HAP-1 (cell line): ENCODE measurements at places on chromosomes 6 and 20.
A peak's percentile ranks its signal among the peaks of the same experiment; 100 is the strongest.

GRCh38 chr6:170243791-170244291 lies 47.0 kb downstream of the DLL1 start:
- no peak for DNase-seq

GRCh38 chr6:4434655-4435054 lies 299.3 kb upstream of the ECI2 start:
- DNase-seq = no peak

DNA sequence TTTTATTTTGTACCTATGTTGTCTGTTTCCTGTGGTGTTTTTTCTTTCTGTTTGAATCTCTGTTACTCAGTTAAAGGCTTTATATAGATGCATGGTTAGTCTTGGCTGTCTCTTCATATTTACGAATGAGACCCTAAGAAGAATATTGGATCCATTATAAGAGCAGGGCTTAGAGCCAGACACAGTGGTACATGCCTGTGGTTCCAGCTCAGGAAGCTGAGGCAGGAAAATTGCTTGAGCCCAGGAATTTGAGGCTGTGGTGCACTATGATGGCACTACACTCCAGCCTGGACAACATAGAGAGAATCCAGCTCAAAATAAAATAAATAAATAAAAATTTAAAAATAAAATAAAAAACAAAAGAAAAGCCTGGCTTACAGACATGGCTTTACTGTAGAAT lies 211.1 kb downstream of the SOD2 start:
- no peak for DNase-seq

GRCh38 chr6:31782126-31782855 lies 5.2 kb upstream of the VWA7 start:
- no peak for DNase-seq

DNA sequence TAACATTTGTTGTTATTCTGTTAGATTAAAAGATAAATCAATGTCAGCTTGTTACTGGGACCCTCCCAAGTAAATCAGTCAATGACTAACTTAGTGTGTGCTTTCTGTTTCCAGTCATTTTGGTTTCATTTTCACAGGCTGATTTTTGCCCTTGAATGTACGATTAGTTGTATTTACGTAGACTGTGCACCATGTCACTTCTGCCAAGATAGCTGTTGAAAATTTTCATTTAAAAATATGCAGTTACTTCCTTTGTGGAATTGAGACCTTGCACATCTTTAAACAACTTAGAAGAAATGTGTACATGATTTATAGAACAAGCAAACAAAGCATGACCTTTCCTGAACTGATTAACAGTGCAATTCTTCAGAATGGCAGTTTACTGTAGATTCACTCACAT lies 944.8 kb upstream of the CITED2 start:
- no peak for DNase-seq

DNA sequence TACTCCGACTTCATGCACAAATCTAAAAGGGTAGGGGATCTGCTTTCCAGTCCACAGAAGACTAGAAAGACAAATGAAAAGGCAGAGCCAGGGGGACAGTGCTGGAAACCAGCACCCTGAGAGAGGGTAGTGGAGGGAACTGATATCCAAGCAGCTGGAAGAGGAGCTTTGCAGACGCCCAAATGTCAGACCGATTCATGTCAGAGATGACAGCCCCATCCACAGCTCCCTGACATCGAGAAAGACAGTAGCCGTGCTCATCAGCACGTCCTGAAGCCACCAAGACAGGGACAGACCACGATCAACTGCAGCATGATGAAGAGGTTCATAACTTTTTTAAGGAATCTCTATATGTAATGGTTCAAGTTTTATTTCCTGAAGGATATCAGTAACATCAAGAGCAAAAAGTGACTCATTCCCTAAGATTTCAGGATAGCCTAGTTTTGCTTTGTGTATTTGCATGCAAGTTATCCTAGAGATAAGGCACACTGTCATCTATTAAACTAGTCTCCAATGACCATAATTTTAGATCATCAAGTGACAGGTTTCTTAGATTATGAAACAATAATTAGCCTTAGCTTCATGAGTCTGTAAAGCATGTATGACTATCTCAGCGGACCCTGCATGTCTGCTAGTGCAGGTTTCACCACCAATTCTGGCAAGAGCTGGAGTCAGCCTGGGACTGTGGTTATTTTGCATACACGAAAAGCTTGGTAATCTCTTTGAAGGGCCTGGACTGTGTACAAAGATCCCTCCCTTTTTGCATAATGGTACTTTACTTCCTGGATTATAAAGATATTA lies 43.0 kb downstream of the PRDM1 start:
- DNase-seq = no peak

DNA sequence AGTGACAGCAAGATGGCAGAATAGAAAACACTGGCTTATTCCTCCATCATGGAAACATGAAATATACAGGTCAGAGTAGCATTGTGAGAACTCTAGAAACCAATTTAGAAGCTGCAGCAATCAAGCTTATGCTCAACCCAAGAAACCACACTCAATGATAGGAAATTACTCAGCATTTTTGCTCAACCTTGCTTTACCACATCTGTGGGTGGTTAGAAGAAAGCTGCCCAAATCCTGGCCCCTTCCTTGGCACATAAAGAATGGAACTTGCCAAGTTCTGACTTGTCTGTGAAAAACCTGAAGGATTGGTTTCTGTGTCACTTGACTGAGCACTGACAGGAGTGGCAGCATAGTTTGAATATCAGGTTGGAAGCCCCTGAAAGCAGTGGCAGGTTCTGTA lies 108.0 kb upstream of the MOCS1 start:
- no peak for DNase-seq

- no peak for DNase-seq
Observed at GRCh38 chr6:135306740-135307420, 125.8 kb downstream of the MYB start.

DNA sequence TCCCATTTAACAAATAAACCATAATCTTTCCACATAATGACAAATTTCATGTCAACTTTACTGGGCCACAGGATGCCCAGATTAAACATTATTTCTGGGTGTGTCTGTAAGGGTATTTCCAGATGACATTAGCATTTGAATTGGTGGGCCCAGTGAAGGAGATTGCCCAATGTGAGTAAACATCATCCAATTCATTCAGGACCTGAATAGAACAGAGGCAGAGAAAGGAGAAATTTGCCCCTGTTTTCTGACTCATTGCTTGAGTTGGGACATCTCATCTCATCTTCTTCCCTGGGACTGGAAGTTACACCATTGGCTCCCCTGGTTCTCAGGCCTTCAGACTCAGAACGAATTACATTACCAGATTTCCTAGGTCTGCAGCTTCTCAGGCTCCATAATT lies 142.9 kb downstream of the TPBG start:
- DNase-seq = peak; percentile 73

GRCh38 chr20:21804802-21805201 lies 99.3 kb downstream of the PAX1 start:
- no peak for DNase-seq

DNA sequence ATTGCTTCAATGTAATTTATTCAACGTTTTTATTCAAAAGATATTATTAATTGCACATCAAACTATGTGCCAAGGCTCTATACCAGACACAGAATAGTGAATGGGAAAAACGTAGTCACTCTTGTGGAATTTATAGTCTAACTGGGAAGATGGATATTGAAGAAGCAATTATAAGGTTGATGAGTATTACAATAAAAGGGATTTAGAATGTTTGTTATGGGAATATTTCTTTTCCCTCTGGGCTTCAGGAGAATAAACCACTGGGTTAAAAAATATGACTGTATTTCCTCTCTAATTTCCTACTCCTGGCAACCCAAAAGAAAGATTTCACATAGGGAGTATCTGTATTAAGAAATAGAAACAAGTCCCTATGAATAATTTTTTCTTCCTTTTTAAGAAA lies 25.1 kb upstream of the UTRN start:
- no peak for DNase-seq

- DNase-seq = no peak
Observed at GRCh38 chr6:53514677-53515076, 30.2 kb downstream of the GCLC start.

GRCh38 chr20:62769346-62770071 lies 26.8 kb upstream of the MRGBP start:
- no peak for DNase-seq

DNA sequence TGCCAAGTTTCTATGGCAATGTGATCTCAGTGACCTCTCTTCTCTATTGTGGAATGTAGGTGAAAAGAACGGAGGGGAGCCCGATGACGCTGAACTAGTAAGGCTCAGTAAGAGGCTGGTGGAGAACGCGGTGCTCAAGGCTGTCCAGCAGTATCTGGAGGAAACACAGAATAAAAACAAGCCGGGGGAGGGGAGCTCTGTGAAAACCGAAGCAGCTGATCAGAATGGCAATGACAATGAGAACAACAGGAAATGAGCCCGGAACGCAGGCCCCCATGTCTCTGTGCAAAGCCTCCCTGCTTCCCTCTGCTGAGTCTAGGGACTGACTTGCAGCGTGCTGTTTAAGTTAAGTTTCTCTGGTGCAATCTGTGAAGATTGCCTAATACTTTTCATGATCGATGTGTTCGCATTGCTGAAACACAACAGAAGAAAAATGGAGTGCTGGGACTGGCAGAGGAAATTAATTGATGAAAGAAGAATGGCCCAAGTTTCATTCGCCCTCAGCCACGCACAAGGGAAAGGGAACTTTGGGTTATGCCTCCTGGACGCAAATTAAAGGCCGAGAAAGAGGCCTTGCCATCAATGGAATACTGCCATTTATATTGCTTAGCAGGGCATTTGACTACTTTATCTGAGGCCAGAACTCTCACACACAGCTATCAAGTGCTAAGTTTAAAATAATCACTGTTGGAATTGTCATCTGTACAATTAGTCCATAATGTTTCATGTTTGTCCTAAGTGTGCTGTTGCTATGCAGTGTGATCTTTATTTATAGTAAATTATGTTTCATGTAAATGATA lies 146.4 kb downstream of the AKAP7 start:
- DNase-seq = no peak

- no peak for DNase-seq
Observed at GRCh38 chr6:131430531-131430930, 142.5 kb upstream of the ARG1 start.

- no peak for DNase-seq
Observed at GRCh38 chr20:63521602-63522001, 1.0 kb downstream of the PPDPF start.

- DNase-seq = no peak
Observed at GRCh38 chr6:9593554-9593953, 821.3 kb downstream of the TFAP2A start.

DNA sequence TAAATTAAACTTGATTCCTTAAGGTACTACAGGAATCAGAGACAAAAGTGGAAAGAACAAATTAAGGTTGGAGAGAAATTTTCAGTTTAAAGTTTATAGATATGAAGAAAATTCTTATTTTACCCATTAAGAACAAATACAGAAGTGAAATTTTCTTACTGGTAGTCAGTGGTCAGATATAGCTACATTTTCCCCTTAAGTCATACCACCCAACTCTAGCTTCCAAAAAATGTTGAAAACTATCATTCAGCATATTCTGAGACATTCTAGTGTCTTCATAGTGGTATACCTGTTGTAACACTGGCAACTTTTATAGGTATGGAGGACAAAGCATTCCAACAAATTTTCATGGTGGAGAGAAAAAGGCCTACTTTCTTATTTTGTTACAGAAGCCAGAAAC lies 15.6 kb upstream of the SUMO4 start:
- DNase-seq = no peak

DNA sequence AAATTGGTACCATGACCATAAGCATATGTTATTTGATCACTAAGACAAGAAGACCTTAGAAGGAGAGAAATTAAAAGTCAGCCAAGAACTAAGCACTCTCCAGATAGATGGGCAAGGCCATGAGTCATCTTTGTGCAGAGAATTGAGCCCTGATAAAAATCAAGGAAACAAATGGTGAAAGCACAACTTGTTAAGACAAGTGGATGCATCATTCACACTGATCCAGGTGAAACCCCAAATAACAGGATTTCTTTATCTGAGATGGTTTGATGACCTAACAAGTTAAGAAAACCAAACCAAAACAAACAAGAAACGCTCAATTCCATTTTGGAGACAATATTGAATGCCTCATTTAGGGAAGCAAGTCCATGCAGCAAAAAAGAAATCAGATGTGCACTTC lies 121.6 kb downstream of the ADAT2 start:
- DNase-seq = no peak
